Smooth muscle cell of trachea (primary cell): ENCODE measurements at places on chromosomes 13 and 19. TPM values are rescaled to one million over a fixed set of nuclear protein-coding genes. Genes with fewer than 3 reads are reported as not detected.

The ZNF714 gene
- total RNA-seq = 2.5 and 7.6 TPM in 2 replicates

The MYO1F gene
- total RNA-seq = under 0.01 and 0.17 TPM in 2 replicates

The GZMM gene
- total RNA-seq = 0.17 TPM in 1 of 2 replicates, not detected in the other

The METTL21C gene
- total RNA-seq = not detected in 2 replicates

The ZNF154 gene
- 4.9 and 5.3 TPM in 2 replicates for total RNA-seq

The IZUMO1 gene
- total RNA-seq = not detected in 2 replicates

The KASH5 gene
- total RNA-seq = 0.17 TPM in 1 of 2 replicates, not detected in the other

The C19orf73 gene
- total RNA-seq = 0.99 TPM in 1 of 2 replicates, not detected in the other

The ZNF724 gene
- 1.8 and 6.7 TPM in 2 replicates for total RNA-seq

The NPAS1 gene
- total RNA-seq = 0.83 TPM in 1 of 2 replicates, not detected in the other

The KLK12 gene
- total RNA-seq = not detected in 2 replicates
